ENCODE measurements at places on chromosomes 4 and X. TPM values are rescaled to one million over a fixed set of nuclear protein-coding genes. Genes with fewer than 3 reads are reported as not detected.

GRCh38 chr4:156734965-156735895, 236.4 kb downstream of the PDGFC start:
- no peak for DNase-seq

- DNase-seq = no peak
These were observed 125.2 kb downstream of the AREG start for GRCh38 chr4:74570095-74570494.

GRCh38 chr4:22884157-22884556, 191.4 kb downstream of the GBA3 start:
- no peak for DNase-seq

DNA sequence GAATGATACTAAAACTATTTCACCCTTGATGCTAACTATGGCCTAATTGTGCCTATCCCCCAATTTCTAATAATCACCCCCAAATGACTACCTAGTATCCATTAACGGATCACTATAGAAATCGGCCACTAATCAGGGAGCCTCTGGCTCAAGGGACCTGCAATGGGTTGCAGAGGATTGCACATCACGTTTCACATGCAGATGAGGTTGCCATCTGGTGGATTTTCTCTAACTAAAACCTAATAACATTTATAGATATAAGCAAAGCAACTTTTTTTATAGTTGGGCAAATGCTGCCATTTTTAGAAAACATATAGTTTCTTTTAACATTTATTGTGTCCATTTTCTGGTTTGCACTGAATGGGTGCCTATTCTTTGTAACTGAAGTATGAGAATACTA, 28.3 kb upstream of the ALG13 start:
- DNase-seq = no peak

DNA sequence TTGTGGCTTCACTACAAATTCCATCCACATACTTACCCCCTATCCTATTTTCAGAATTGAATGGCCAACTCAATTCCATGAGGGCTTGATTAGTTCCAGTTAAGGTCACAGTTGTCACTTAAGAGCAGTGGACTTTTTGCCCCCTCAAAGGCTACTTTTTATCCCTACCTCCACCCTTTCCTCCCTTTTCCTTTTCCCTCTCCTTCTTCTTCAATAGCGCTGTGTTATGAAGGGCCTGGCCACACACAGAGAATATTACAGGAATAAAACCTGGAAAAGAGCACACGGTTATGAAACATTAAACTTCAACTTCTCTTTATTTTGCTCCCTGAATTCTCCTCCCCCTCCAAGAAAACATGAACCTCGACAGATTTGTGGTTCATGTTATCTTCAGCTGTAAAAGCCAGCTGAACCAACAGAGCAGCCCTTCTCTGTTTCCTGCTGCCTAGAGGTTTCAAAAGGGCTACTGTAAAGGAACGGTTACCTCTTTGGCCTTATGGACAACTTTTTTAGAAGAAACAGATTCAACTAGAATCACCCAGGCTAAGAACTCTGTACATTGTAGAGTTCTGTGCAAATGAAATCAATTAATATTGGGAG, 87.0 kb upstream of the RPL34 start:
- DNase-seq = no peak

GRCh38 chrX:3951859-3952258, 238.4 kb upstream of the PRKX start:
- DNase-seq = no peak

- DNase-seq = no peak
These were observed 15.9 kb downstream of the TMEM192 start for GRCh38 chr4:165096776-165097175.

The SYTL5 gene
- total RNA-seq = not detected

The DOK7 gene
- not detected for total RNA-seq

The PRICKLE3 gene
- 9.2 TPM for total RNA-seq

The MAGED4B gene
- 0.44 TPM for total RNA-seq

The ACSL4 gene
- 58.5 TPM for total RNA-seq
